ENCODE measurements at places on chromosomes 3 and 15.
A peak's percentile ranks its signal among the peaks of the same experiment; 100 is the strongest.

- DNase-seq = peak; percentile 34
Measured at GRCh38 chr3:63364495-63364894, 86.4 kb downstream of the SYNPR start.

GRCh38 chr15:70974004-70974832, 81.6 kb downstream of the LRRC49 start:
- DNase-seq = peak; percentile 64

DNA sequence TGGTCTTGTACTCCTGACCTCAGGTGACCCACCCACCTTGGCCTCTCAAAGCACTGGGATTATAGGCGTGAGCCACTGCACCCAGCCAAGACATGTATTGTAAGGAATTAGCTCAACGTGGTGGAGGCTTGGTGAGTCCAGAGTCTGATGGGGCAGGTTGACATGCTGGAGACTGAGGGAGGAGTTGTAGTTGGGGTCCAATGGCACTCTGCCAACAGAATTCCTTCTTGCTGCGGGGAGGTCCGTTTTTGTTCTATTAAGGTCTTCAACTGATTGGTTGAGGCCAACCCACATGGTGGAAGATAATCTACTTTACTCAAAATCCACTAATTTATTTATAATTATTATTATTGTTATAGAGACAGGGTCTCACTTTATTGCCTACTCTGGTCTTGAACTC, 30.1 kb downstream of the PLA2G4D start:
- DNase-seq = no peak

GRCh38 chr3:15768421-15769255, 29.1 kb downstream of the ANKRD28 start:
- DNase-seq = peak; percentile 95

- no peak for DNase-seq
Measured at GRCh38 chr3:171561596-171562323, 101.6 kb upstream of the TNIK start.

DNA sequence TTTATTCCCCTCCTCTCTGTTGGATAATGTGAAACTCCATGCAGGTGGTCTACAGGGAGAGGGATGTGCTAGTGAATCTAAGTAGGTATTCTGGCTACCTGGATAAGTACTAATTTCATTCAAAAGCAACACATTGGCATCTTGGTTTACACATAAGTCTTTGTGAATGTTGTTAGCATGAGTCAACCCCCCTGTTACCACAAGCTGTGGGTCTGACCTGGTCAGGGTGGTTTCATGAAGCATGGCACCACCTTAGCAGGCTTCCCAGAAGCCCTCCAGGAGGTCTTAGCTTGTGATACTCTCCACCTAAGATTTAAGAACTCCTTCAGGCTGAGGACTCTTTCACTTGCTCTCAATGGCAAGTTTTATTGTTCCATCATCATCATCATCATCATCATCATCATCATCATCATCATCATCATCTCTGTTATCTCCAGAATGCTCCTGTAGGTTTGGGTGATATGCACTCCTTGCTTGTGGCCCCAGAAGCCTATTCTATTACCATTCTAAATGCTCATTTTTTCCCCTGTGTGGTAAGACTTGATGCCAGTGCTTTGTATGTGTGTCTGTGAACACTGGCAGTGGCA, 62.8 kb downstream of the EPHB1 start:
- no peak for DNase-seq

GRCh38 chr3:161647936-161648470, 151.4 kb downstream of the OTOL1 start:
- DNase-seq = no peak

- no peak for DNase-seq
Measured at GRCh38 chr3:4565809-4566501, 72.8 kb downstream of the ITPR1 start.

- no peak for DNase-seq
Measured at GRCh38 chr15:69175536-69175935, 15.1 kb downstream of the GLCE start.

DNA sequence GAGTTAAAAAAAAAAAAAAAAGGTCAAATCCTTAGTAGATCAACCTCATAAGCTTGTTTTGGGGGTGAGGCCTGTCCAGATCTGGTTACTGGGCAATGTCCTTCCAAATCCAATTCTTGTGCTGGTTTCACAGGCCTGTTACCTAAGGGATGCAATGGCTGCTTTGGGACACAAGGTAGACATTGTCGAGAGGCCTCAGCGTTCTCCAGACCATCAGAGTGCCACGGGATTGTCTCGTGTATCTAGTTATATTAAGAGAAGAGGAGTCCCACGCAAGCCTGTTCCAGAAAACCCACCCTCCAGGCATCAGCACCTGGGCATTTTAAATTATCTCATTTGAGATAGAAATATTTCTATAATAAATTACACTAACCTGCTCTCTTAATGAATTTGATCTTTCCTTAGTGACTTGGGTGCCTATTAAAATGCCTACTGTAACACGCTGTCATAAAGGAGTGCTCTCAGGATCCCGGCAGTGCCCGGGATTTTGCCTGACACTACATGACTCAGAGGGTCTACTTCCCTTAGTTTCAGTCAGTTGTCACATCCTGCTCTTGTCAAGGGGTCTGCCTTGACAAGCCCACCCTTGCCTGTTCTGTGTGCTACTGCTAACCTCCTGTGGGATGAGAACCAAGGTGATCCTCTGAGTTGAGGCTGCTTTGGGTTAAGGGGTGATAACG, 116.0 kb downstream of the LIPC start:
- DNase-seq = peak; percentile 8

GRCh38 chr3:193593668-193594030, 641 bp downstream of the OPA1 start:
- peak; percentile 40 for DNase-seq

DNA sequence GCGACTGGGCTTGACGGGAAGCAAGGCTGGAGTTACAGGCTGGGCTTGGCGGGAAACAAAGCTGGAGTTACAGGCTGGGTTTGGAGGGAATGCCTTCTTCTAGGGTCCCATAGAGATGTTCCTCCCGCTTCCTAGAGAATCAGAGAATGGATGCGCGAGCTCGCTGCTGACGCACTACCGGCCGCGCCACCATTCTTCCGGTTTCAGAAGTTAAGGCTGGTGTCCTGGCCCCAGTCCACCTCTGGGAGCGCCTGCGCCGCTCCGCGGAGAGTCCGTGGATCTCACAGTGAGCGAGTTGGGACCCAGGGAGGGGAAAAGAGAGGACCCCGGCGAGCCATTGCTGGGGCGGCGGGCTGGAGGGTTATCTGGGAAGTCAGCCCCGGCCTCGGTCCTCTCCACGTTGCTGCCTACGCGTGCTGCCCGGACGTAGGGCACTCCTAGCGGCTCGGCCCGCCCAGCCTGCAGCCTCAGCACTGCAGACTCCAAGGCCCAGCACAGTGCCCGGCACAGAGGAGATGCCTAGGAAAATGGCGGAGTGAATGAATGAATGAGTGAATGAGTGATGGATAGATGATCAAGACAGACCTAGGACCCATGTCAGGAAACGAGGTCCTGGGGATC, at the start of gene ZNF502:
Gene ZNF502, plus strand, starts transcription at position 206 of the 621 bp plus-strand sequence. CDS start 7,602 bp downstream, outside the sequence.
- DNase-seq = peak; percentile 84

GRCh38 chr3:64685800-64686445, 1.9 kb downstream of the ADAMTS9 start:
- peak; percentile 68 for DNase-seq

DNA sequence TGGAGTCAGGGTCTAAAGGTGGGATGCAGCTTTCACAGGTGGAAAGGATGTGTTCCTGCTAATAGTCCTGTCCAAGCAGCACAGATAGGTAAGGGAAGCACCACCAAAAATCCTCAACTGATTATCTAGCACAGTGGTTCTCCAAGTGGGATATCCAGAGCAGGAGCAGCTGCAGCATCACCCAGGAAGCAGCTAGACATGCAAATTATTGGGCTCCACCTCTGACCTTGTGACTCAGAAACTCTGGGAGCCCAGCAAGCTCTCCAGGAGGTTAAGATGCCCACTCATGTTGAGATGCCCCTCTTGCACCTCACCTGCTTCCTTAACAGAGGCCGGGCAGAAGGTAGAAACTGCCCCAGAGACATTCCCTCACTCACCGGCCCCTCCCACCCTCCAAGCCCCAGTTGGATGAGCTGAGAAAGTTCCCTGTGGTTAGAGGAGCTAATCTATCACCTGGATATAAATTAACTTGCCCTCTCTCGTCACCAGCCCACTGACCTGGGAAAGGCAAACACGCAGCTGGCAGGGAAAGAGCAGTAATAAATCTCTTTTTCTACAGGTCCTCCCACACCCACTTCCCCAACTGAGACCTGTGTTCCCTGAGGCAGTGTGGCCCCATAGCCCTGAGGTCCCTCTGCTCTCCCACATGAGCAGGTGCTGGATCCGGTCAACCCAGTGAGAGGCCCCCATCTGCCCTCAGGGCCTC, 39.3 kb downstream of the ADCY5 start:
- DNase-seq = peak; percentile 28

DNA sequence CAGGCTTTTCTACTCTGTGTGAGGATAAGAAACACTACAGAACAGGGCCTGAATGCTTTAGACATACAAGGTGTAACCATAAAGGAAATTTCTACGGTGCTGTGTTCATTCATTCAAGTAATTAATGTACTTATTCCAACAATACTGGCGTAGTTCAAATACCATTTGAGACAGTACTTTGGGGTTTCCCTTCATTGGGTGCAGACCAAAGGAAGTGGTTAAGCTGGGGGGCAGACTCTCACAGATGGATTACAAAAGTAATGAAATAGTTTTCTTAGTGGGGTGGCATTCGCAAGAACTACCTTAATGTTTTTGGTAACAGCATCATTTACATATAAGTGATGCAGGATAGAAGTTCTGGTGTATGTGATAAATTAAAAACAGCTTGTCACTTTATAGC, 65.9 kb downstream of the BTD start:
- DNase-seq = no peak

DNA sequence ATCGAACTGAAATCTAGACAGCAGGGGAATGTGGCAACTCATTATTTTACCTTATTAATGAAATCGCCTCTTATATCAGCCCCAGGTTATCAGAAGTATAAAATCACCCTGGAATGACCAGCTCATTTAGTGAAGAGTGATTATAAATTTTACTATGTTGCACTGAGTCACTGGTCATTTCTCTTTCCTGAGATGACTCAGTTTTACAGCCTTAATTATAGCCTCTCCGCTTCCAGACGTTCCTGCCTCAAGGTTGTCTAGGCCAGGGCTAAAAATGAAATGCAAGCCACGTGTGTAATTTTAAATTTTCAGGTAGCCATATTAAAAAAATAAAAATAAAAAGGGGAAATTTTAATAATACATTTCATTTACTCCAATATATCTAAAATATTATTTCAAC, 33.3 kb downstream of the DET1 start:
- peak; percentile 72 for DNase-seq

DNA sequence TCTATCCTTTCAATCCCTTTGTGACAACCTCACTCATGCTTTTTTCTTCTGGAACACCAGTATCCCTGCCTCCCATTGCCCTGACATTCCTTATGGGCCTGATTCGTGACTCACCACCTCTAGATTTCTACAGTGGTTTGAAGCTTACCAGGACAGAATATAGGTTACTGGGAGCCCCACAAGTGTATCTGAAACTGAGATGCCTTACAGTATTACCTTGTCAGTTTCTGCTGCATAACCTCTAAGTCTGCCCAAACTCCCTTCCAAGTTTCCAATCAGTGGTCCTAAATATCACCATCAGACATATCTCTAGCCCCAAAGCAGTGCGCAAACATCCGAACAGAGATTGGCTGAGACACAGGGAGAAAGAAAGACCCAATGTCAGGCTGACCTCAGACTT, 5.6 kb downstream of the CPB1 start:
- DNase-seq = peak; percentile 48

DNA sequence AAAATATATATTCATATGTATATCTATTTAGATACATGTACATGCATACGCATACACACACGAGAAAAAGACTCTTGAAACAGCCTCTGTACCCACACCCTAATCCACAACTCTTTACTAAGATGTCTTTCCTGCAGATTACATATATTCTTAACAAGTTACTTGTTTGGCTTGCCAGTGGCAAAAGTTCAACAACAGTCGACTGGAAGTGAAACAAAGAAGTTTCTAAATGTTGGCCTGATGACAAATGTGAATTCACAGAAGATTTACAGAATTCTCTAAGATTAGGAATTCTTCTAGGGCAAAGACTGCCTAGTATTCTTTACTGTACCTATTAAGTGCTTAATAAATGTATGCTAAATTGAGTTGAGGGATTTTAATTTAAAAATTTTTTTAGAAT, 116.8 kb downstream of the CDIN1 start:
- no peak for DNase-seq

DNA sequence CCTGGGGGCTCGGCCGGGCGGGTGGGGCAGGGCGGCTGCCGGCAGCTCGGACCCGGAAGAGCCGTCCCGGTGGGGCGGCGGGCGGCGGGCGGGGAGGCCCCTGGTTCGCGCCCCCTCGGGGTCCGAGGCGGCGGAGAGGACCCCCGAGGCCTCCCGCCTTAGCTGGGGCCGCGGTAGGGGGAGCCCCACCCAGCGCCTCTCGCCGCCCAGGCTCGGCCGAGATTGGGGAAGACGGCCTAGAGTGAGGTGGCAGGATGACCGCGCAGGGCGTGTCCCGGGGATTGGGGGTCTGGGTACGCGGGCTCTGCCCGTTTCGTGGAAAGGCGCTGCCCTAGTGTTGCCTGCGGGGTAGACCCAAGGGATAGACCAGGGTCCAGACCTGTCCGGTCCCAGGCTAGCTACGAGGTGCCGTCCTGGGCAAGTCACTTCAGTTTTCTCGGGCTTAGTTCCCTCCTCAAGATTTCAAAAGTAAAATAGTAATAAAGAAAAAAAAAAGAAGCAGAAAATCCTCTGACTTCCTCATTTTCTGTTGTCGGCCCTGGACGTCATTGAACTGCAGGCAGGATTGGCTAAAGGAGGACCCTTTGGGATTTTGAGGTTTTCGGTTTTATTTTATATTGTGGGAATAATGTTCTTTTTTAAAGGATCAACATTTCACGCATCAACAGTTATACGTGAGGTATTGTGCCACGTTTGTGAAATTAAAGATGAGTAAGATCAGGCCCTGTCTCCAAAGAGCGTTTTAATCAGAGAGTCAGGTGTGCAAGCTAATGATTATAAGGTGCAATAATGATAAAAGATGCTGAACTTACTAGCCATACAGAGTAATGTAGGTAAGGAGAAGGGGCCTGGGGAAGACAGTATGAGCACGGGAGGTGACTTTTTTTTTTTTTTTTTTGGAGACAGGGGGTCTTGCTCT, 679 bp downstream of the IQGAP1 start:
- DNase-seq = peak; percentile 64

DNA sequence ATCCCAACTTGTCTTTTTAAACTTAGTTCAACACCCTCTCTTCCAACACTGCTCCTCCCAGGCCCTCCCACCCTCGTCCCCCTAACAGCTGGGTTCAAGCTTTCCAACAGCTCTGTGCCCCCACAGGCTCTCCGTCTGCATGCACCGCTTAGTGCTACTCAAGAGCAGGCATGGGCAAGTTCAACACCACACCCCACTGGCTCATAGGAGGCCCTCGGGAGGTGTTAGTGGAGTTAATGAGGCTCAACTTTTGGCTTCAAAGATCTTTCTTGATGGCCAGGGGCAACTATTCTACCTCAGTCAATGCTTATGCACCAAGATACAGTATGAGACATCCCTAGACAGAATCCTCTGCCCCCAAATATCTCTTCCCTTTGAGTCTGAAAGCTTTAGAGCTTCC, 114.4 kb downstream of the ANP32A start:
- no peak for DNase-seq

Measured in EL (cell line).